ENCODE measurements at places on chromosomes 7 and 10. TPM values are rescaled to one million over a fixed set of nuclear protein-coding genes. Genes with fewer than 3 reads are reported as not detected.
A peak's percentile ranks its signal among the peaks of the same experiment; 100 is the strongest.

ACSM6 gene
- total RNA-seq: not detected

REEP3 gene
- 20.9 TPM for total RNA-seq

SEMA3E gene
- total RNA-seq: not detected

SLC16A9 gene
- 1.4 TPM for total RNA-seq

FGFBP3 gene
- 1.5 TPM for total RNA-seq

STOX1 gene
- 0.74 TPM for total RNA-seq

AGAP6 gene
- total RNA-seq: 24.6 TPM

- no peak overlapping the region for H3K27ac ChIP-seq
- H3K36me3 ChIP-seq: no peaks in the 10 kb centered on the region
- peaks cover 9% of the 10 kb centered on the region for H3K4me1 ChIP-seq
- DNase-seq: no peak
- H3K4me3 ChIP-seq: no peak overlapping the region
Measured at GRCh38 chr10:103513380-103514060, 20.0 kb downstream of the NEURL1 start.

DNA sequence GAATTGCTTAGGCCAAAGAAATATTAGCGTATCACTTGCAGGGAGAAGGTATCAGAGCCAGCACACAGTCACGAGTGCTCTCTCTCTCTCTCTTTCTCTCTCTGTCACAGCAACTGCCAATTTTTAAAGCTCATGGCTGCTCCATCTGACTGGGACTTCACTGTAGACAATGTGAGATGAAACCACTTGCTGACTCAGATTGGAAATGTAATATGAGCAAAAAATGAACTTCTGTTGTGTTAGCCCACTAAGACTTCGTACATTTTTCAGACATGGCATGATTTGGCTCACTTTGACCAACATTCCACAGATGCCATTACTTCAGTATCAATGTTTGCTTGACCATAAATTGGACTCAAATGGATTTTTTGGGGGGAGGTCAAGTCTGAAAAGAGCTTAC, 68.1 kb downstream of the DGKB start:
- no peaks in the 10 kb centered on the region for H3K4me1 ChIP-seq
- no peak for DNase-seq
- H3K36me3 ChIP-seq: no peaks in the 10 kb centered on the region

GRCh38 chr10:5034588-5034987, 30.9 kb upstream of the AKR1C2 start:
- H3K27me3 ChIP-seq: peaks cover 6% of the 10 kb centered on the region
- H3K36me3 ChIP-seq: peaks cover 2% of the 10 kb centered on the region
- H3K4me3 ChIP-seq: no peak overlapping the region
- H3K27ac ChIP-seq: no peak overlapping the region

- no peak overlapping the region for H3K4me3 ChIP-seq
- no peak overlapping the region for H3K27ac ChIP-seq
- H3K4me1 ChIP-seq: no peaks in the 10 kb centered on the region
Measured at GRCh38 chr7:46848311-46848710, 733.6 kb downstream of the TNS3 start.

- H3K27ac ChIP-seq: no peak overlapping the region
- no peaks in the 10 kb centered on the region for H3K36me3 ChIP-seq
- peak; percentile 9 for DNase-seq
- H3K27me3 ChIP-seq: no peaks in the 10 kb centered on the region
- H3K4me1 ChIP-seq: no peaks in the 10 kb centered on the region
Measured at GRCh38 chr10:127649642-127650041, 87.3 kb upstream of the FOXI2 start.

DNA sequence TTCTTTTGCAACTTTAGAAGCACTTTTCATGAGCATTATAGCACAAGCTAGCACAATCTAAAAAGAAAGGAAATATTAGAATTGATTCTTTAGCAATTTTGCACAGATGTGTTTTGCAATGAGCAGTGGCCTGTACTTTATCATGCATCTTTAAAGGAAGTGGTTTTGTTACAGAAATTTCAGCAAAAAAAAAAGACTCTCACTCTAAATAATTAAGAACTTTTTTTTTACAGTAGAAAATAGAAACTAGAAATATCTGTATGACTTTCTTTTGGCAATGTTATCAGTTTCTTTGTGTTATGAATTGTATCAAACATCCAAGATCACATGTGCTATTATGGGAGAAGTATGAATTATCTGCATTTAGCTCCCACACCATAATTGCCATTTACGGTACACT, 195.7 kb upstream of the KLF6 start:
- H3K27ac ChIP-seq: no peak overlapping the region
- H3K27me3 ChIP-seq: no peaks in the 10 kb centered on the region
- H3K36me3 ChIP-seq: peaks cover 5% of the 10 kb centered on the region
- DNase-seq: no peak

DNA sequence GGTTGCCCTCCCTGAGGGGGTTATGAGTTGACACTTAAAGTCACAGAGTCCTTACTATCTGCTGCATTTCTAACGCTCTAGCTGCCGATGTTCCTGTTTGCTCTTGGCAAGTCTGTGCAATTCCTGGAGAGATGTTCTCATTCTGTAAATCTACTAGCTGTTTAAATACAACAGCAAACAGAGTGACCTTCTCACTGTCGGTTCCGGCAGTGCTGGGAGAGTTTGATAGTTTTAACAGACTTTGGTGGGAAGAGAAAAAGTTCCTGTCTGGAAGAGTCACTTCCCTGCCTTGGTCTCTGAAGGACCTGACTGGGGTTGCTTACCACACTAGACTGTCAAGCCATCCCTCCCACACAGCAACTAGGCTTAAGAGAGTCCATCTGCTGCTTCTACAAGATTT, 63.3 kb upstream of the ELMO1 start:
- no peaks in the 10 kb centered on the region for H3K27me3 ChIP-seq
- no peaks in the 10 kb centered on the region for H3K36me3 ChIP-seq
- DNase-seq: no peak
- H3K27ac ChIP-seq: no peak overlapping the region
- no peak overlapping the region for H3K4me3 ChIP-seq

DNA sequence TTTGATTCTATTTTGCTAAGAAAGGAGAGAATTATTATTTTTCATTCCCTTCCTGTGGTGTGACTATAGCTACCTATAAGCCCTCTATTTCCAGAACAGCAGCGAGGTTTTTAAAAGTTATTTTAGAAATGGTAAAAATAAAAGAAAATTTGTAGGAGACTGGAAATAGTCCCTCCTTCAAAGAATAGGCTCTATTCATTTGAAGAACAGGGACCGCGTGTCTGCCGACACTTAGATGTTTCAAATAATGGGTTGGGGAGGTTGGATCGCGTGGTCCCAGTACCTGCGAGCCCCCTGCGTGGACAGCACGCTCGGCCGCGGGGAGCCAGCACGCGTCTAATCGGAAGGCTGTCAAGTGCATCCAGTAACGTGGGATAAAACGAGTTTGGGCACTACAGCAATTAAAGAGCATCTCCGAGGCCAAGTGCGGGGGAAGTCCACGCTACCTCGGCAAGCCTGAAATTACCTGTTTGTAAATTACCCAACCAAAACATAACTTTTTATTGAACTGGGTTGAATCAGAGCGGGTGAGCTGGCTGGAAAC, 1.0 kb downstream of the CACNA2D1 start:
- no peak overlapping the region for H3K27ac ChIP-seq
- H3K4me1 ChIP-seq: peaks cover 4% of the 10 kb centered on the region
- peaks cover 3% of the 10 kb centered on the region for H3K36me3 ChIP-seq
- no peak for DNase-seq

DNA sequence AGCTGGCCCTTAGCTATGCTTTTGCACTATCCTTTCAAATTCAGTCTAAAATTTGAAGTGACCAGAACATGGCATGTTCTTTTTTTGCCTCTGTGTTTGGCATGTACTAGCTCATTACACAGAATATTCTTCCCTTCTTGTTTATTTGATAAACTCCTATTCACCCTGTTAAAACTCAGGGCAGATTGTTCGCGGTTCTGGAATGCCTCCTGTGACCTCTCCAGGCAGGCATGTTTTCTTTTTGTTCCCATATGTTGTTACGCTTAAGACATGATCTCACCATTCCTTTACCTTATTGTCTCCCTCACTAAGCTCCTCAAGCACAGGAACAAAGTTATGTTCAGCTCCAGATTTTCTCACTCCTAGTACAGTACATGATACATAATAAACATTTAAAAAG, 181.7 kb downstream of the CCSER2 start:
- no peaks in the 10 kb centered on the region for H3K27me3 ChIP-seq
- peaks cover 16% of the 10 kb centered on the region for H3K36me3 ChIP-seq
- H3K4me3 ChIP-seq: no peak overlapping the region
- no peaks in the 10 kb centered on the region for H3K4me1 ChIP-seq

- H3K27me3 ChIP-seq: peaks cover 4% of the 10 kb centered on the region
- H3K4me1 ChIP-seq: no peaks in the 10 kb centered on the region
- H3K27ac ChIP-seq: no peak overlapping the region
- H3K36me3 ChIP-seq: no peaks in the 10 kb centered on the region
Measured at GRCh38 chr10:59771162-59771807, 18.0 kb upstream of the MRLN start.

DNA sequence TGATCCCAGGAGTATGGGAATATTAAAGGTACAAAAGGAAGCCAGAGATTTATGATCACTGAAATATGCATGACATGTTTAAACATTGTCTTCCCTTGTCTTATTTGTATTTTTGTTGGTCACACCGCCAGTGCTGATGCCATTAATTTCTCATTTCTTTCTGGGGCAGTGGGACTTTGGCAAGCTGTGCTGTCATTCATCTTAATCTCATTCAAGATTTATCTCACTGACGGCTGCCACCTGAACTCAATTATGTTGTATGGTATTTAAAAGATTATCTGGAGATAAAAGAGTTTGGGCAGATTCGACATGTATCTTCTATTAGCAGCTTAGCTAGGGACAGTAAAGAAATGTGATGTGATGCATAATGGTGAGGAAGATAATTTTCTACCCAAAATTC, 284.9 kb upstream of the PLXDC2 start:
- no peaks in the 10 kb centered on the region for H3K36me3 ChIP-seq
- H3K4me3 ChIP-seq: no peak overlapping the region
- H3K27ac ChIP-seq: no peak overlapping the region
- H3K4me1 ChIP-seq: no peaks in the 10 kb centered on the region
- no peaks in the 10 kb centered on the region for H3K27me3 ChIP-seq

GRCh38 chr10:61784354-61785133, 117.0 kb upstream of the ARID5B start:
- H3K4me3 ChIP-seq: no peak overlapping the region
- peak overlapping the region; percentile 59 for H3K27ac ChIP-seq
- H3K27me3 ChIP-seq: no peaks in the 10 kb centered on the region
- no peaks in the 10 kb centered on the region for H3K36me3 ChIP-seq

DNA sequence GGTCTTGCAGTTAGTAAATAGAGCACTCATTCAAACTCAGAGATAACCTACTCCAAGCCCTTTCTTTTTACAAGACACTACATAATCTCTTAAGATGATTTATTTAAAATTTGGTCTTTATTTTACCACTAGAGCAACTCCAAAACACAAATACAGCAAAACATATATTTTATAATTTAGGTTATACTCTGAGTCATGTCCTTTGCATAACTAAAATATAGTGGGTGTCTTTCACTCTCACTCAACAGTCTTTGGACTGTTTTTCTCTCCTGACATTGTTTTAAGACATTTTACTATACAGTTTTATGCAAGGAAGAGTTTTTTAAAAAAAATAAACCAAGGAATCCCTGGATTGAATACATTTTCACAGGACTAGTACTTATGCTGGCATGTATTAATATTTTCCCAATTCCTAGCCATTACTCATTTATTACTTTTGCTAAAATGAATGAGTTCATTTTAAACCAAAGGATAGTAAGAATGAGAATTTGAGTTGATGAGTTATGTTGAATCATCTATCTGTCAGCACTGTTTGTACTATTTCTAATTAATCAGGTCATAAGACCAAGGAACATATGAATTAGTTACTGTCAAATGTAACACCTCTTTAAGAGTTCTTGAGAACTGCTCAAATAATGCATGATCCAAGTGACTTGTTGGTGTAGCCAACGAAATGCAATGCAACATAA, 303.1 kb upstream of the FZD1 start:
- H3K27me3 ChIP-seq: no peaks in the 10 kb centered on the region
- DNase-seq: no peak
- no peaks in the 10 kb centered on the region for H3K36me3 ChIP-seq
- peaks cover 4% of the 10 kb centered on the region for H3K4me1 ChIP-seq

GRCh38 chr7:82729172-82730030, 285.8 kb upstream of the CACNA2D1 start:
- H3K4me1 ChIP-seq: no peaks in the 10 kb centered on the region
- H3K36me3 ChIP-seq: no peaks in the 10 kb centered on the region
- DNase-seq: no peak
- no peak overlapping the region for H3K4me3 ChIP-seq

GRCh38 chr10:79063071-79063491, 5.7 kb upstream of the ZMIZ1 start:
- no peaks in the 10 kb centered on the region for H3K27me3 ChIP-seq
- peaks cover 27% of the 10 kb centered on the region for H3K4me1 ChIP-seq
- no peaks in the 10 kb centered on the region for H3K36me3 ChIP-seq

DNA sequence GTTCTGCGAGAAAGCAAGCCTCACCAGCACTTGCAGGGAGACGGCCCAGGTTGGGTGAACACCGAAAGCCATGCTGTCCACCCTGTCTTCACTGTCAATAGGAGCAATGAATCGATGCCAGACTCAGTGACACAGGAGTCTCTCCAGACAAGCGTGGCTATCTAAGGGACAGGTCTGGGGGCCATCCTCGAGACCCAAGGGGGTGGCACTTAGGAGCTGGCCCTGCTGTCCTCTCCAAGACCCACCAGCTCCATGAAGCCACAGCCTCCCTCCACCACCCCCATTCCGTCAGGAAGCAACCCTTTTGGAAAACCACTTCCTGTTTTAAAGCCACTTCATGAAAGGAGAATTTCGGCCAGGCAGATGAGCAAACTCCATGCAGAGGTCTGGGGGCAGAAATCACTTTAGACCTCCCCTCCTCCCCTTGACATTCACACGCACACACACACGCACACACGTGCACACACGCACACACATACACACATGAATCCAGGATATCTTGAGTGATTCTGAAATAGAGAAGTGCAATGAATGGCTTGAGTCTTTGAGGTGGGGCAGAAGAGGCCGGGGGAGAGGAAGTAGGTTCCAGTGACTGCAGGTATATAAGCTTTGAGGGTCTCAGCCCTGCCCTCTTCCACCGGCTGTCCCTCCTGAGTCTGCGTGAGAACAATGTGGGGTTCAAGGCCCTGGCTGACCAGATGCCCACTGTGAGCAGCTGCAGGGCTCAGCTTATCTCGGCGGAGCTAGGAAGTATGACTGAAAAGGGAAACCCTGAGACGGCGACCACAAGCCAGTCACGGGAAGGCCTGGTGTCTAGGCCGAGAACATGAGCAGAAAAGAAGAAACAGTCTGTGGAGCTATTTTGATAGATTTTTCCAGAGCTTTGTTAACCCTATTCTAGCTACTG, 25.0 kb downstream of the RGS10 start:
- peak overlapping the region; percentile 51 for H3K4me3 ChIP-seq
- H3K36me3 ChIP-seq: peaks cover 54% of the 10 kb centered on the region
- H3K27ac ChIP-seq: peak overlapping the region; percentile 98
- no peaks in the 10 kb centered on the region for H3K27me3 ChIP-seq
- peaks cover 57% of the 10 kb centered on the region for H3K4me1 ChIP-seq

GRCh38 chr10:100723770-100724530, 21.4 kb upstream of the PAX2 start:
- no peak overlapping the region for H3K4me3 ChIP-seq
- DNase-seq: no peak
- H3K27me3 ChIP-seq: peaks cover 71% of the 10 kb centered on the region
- H3K4me1 ChIP-seq: peaks cover 5% of the 10 kb centered on the region
- H3K36me3 ChIP-seq: no peaks in the 10 kb centered on the region
- H3K27ac ChIP-seq: no peak overlapping the region
